A549 (cell line): ENCODE measurements at places on chromosomes 13 and 19.

GRCh38 chr13:44197791-44198770, 175.5 kb upstream of the SERP2 start:
- no peak for DNase-seq

DNA sequence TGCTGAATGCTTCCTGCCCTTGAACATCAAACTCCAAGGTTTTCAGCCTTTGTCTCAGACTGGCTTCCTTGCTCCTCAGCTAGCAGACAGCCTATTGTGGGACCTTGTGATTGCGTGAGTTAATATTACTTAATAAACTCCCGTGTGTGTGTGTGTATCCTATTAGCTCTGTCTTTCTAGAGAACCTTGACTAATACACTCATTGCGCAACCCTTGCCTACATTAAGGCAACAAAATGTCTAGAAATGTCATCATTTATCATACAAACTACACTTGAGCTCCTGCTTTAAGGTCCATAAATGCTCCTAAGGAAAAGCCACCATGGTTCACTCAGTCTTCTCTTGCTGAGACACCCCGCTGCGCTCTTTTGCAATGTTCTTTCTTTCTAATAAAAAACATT, 2861.0 kb downstream of the PCDH9 start:
- DNase-seq = no peak

GRCh38 chr13:110475550-110476219, 85.8 kb downstream of the RAB20 start:
- DNase-seq = no peak

GRCh38 chr13:63691474-63691873, 2275.8 kb upstream of the PCDH20 start:
- no peak for DNase-seq

- DNase-seq = peak; percentile 58
Measured at GRCh38 chr19:3276341-3276799, 51.9 kb downstream of the CELF5 start.
